Stimulated activated CD8-positive, alpha-beta memory T cell treated with anti-CD3 and anti-CD28 coated beads, Interleukin-2, amount 100 ng/mL, for 1 hour (primary cell): ENCODE measurements at places on chromosomes 2 and 18.

GRCh38 chr2:219618733-219619122 lies 8.7 kb upstream of the SLC4A3 start:
- DNase-seq: no peak

DNA sequence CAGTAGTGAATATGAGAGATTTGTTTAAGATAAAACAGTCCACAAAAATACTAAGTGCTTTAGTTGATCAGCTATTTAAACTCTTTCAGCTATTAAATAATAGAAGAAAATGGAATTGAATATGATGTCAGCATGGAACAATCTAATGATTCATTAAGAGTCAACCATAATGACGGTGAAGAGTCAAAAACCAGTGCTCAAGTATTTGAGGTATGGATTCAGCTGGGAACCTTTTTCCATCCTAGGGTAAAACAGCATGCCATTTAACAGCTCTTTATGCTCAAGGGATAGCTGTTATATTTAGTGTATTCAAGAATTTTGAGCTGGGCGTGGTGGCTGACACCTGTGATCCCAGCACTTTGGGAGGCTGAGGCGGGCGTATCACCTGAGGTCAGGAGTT lies 29.7 kb downstream of the CARF start:
- DNase-seq: no peak

- no peak for DNase-seq
These were observed 29.8 kb downstream of the COBLL1 start for GRCh38 chr2:164811819-164812218.

- no peak for DNase-seq
These were observed 176.6 kb upstream of the CREB1 start for GRCh38 chr2:207352978-207353671.

DNA sequence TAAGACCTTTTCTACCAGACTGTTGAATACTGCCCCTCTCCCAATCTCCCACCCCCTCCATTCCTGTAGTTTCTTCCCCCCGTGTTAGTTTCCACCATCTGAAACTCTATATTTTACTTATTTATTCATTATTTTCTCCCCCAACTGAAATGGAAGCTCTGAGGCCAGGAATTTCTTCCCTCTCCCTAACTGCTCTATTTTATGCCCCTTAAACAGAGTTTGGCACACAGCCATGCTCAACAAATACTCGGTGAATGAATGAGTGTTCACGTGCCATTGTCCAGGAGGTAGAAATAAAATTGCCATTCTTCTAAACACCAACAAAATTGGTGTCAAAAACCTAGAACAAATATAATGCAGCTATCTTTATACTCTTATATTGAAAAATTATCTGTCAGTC lies 5.6 kb downstream of the ITGB1BP1 start:
- DNase-seq: no peak
